ENCODE measurements at places on chromosomes 1 and 21. TPM values are rescaled to one million over a fixed set of nuclear protein-coding genes. Genes with fewer than 3 reads are reported as not detected.

GRCh38 chr1:203444171-203444576 lies 31.4 kb upstream of the PRELP start:
- DNase-seq: no peak

DNA sequence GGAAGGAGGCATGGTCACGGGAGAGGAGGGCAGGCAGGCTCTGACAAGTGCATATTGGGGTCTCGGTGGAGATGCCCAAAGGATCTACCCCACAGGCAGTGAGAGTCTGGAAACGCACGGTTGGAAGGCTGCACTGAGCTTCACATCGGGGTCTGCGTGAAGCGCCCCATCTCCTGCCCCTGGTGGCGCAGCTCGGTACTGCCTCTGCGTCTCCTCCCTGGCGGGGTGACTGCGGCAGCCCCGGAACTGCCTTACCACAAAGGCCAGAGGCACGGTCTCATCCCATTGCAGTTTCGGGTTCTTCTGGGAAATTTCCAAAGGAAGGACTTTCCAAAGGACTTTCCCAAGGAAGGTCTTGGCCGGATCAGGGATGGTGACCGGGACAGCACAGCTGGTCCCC lies 69.2 kb upstream of the AJAP1 start:
- peak; percentile 21 for DNase-seq

DNA sequence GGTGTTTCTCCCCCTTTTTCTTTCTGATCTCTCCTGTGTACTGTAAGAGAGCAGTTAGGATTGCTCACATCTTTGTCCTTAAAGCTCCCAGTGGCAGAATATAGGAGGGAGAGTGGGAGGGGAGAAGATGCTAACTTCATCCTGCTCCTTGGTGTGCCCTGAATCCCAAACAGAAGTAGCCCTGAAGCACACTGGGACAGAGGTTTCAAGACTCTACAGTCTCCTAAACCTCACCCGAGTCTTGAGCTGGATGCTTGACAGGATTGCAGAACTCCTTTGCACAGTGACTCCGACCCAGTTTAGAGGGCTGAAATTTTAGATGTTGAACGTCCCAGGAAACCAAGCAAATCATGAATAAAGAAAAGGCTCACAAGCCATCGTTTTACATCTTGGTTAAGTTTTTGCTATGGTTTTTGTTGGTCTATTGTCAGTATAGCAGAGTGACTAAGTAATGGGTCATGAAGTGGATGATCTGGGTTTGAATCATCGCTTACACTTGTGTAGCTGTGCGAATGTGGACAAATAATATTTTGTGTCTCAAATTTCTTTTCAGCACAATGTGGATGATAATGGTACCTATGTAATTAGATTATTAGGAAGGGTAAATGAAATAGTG lies 37.5 kb downstream of the XCL2 start:
- DNase-seq: no peak

DNA sequence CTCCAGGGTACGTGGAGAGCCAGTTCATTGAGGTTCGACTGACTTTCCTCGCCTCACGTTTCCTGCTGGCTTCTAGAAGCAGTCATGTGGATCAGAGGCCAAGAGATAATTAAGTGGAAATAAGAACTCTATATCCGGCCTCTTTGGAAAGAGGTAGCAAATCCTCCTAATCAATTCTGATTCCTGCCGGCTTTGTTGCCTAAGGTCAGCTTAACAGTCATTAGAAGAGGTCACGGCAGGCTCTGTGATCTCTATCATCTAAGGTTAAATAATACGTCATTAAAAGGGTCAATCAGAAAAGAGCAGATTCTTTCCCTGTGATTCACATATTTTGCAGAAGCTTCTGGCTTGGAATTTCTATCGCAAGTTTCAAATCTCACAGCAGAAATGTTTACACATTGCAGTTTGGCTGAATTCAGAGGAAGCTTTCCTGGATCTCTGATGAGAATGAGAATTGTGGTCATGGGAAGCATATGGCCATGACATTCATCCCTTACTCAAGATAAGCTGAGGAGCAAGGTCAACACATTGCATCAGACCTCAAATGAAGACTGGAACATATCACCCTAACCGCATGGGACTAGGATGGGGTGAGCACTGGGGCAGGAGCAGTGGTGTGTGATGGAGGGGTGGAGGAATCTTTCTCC lies 189.4 kb downstream of the PBX1 start:
- no peak for DNase-seq

- DNase-seq: no peak
Measured at GRCh38 chr1:206560007-206560716, 52.1 kb downstream of the EIF2D start.

DNA sequence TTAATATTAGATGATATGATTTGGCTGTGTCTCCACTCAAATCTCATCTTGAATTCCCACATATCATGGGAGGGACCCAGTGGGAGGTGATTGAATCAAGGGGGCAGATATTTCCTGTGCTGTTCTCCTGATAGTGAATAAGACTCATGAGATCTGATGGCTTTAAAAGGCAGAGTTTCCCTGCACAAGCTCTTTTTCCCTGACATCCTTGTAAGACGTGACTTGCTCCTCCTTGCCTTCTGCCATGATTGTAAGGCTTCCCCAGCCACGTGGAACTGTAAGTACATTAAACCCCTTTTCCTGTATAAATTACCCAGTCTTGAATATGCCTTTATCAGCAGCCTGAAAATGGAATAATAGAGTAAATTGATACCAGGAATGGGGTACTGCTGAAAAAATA lies 13.3 kb upstream of the F13B start:
- DNase-seq: no peak

DNA sequence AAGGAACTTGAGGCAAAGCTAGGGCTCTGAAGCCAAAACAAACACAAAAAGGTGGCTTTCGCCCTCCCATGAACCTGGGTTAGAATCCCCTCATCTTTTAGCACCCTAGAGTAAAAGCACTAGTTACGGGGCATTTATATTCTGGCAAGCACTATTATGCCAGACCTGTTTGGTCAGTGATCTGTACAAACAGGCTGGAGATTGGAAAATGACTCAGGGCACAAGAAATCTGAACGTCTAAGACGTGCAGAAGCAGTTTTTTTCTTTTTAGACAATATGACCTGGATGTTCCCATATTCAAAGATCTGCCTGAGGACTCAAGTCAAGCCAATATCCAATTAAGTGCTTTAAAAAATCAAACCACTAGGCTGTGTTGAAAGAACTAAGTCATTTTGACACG lies 3.0 kb downstream of the ZNF436 start:
- no peak for DNase-seq

DNA sequence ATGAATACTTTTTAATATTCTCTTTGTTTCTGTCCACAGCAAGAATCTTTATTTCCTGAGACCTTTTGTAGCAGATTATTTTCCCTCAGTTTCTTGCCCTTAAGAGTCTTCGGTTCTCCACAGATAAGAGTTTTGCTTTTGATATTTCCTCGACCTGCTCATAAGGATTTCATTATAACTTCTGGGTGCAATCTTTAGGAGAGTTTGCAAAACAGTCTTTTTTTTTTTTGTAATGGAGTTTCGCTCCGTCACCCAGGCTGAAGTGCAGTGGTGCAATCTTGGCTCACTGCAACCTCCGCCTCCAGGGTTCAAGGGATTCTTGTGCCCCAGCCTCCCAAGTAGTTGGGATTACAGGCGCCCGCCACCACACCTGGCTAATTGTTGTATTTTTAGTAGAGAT lies 10.1 kb upstream of the UBE4B start:
- no peak for DNase-seq

DNA sequence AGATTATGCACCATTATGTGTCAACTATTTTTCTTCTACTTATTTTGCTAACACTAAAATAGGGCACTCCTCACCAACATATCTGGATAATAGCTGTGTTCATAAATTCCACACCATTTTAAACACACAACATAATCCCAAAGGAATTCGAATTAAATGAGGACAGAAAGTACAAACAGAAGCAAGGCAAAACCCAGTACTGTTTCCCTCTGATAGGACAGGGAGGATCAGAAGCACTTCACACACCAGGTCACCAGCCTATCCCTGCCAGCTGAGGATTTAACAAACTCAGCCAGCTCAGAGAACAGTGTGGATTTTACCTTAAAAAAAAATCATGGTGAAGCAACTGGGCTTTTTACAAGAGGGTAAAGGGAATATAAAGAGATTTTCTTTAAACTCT lies 20.0 kb downstream of the CRYZ start:
- no peak for DNase-seq

DNA sequence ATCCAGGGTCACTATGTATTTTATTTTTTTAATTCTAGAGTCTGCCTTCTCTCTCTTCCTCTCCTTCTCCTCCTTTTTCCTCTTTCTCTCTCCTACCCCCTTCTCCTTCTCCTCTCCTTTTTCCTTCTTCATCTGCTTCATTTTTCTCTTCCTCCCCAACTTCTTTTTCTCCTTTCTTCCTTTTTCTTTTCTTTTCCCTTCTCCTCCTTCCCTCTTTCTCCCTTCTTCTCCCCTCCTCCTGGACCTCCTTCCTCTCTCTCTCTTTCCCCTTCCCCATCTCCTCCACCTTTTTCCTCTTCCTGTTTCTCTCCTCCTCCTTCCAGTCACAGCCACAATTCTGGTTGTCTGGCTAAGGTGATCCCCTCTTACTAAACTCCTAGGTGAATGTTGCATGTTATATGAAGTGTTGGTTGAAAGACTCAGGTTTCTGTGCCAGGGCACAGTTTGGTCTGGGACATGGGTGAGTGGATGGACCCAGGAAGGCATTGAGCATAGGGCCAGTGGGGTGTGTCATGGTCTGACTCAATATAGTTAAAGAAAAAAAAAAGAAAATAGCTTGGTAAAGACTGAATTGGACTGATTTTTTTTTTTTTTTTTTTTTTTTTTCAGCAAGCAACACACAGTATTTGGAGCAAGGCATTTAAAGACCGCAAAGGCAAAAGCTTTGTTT lies 266.9 kb downstream of the TGFB2 start:
- DNase-seq: no peak

DNA sequence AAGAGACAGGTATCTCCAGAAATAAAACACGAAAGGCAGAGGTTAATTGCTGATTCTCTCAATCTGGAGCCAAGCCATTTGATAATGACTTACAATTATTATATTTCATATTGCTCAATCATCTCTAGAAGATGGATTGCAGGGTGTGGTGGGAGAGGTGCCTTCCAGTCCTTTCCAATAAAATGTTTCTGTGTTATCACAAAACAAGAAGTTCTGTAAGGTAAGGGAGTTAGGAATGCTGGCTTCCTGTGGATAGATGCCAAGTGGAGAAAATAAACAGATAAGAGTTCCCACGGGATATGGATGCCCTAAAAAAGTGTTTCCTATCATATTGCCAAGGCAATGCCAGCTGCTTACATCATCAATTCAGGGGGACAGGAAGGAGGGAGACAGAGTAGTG lies 7.2 kb upstream of the CCN1 start:
- DNase-seq: no peak

DNA sequence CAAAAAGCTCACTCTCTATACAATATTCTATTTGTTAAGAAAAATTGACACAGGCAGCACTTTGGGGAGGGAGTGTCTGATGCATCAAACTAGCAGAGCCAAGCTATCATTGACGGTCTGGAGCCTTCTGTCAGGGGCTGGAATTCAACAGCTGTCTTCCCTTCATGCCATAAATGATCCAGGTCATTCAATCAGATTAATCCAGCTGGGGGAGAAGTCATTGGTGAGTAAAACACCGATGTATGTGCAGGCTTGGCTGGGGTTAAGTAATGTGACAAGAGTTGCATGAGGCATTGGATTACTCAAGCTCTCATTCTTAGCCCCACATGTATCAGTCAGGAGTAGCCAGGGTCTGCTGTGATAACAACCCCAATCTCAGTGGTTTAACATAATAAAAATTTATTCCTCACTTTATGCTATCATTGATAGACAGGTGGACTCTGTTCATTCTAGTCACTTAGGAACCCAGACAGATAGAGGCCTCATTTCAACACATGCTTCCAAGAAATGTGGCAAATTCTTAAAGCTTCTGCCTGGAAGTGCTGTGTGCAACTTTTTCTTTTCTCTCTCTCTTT lies 118.1 kb upstream of the GADD45A start:
- no peak for DNase-seq

GRCh38 chr1:169064103-169064502 lies 42.4 kb upstream of the ATP1B1 start:
- no peak for DNase-seq

DNA sequence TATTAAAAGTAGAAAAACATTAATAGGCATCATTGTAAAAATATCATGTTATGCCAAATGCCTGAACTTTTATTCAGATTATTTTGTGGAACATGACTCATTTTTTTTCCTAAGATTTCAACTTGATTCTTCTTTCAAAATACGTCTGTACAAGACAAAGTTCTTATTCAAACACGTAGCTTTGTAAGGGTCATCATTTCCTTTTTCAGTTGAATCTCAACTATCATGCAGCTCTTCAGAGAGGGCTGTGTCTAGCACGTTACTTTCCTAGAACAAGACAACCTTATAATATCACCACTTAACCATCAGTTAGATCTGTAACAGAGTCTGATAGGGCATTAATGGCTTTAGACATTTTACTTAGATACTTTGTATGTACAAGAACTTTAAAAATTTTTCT lies 608.9 kb downstream of the AMY1C start:
- no peak for DNase-seq

SLC2A5 gene
- not detected for total RNA-seq

AKNAD1 gene
- not detected for total RNA-seq

S100A7A gene
- total RNA-seq: not detected

PLA2G2C gene
- not detected for total RNA-seq

EVA1C gene
- 15.8 TPM for total RNA-seq

KHDRBS1 gene
- 109 TPM for total RNA-seq

LCE3E gene
- total RNA-seq: not detected

C1QTNF12 gene
- 2.6 TPM for total RNA-seq
